Spleen (tissue), 13 donors: ENCODE measurements at places on chromosomes 1 and 21.
A peak's percentile ranks its signal among the peaks of the same experiment; 100 is the strongest.

- no peak for DNase-seq
Observed at GRCh38 chr21:34992736-34993398, 56.2 kb downstream of the RUNX1 start.

DNA sequence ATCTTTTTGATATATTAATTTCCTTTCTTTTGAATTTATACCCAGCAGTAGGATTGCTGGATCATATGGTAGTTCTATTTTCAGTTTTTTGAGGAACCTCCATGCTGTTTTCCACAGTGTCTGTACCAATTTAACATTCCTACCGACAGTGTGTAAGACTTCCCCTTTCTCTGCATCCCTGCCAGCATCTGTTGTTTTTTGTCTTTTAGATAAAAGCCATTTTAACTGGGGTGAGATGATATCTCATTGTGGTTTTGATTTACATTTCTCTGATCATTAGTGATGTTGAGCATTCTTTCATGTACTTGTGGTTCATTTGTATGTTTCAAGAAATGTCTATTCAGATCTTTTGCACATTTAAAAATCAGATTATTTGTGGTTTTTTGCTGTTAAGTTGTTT, 62.4 kb upstream of the STUM start:
- DNase-seq = no peak

- DNase-seq = no peak
Observed at GRCh38 chr21:38914528-38915293, 109.0 kb downstream of the ETS2 start.

DNA sequence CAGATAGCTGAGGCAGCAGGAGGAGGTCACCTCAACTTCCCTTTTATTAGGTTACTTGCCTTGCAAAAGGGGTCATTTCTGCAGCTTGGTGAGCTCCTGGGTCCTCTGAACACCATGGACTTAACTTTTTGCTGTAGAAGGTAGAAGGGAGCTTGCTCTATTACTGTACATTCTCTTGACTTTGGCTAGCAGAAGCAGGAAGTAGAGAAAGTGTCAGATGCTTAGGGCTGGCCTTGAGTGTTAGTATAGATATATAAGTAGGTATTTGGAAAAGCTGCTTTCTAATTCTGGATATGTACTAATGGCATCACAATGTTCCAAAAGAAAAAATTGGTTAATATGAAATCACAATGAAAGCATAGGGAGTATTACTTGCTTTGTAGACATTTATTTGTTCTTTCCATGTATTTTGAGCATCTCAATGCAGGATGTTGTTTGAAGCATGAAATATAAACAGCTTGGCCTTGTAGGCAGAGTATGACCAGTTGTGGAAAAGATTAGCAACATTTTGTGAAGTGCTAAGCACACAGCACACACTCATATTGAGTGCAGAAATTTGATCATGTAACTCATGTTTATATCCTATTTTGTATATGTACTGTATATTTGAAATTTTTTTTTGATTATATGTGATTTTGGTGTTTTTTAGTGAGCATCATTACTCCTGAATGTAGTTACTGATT, 108.8 kb downstream of the DYRK1A start:
- DNase-seq = no peak

- DNase-seq = no peak
Observed at GRCh38 chr1:156823210-156823790, 6.7 kb upstream of the SH2D2A start.

GRCh38 chr1:8913457-8913856, 32.2 kb upstream of the CA6 start:
- no peak for DNase-seq

DNA sequence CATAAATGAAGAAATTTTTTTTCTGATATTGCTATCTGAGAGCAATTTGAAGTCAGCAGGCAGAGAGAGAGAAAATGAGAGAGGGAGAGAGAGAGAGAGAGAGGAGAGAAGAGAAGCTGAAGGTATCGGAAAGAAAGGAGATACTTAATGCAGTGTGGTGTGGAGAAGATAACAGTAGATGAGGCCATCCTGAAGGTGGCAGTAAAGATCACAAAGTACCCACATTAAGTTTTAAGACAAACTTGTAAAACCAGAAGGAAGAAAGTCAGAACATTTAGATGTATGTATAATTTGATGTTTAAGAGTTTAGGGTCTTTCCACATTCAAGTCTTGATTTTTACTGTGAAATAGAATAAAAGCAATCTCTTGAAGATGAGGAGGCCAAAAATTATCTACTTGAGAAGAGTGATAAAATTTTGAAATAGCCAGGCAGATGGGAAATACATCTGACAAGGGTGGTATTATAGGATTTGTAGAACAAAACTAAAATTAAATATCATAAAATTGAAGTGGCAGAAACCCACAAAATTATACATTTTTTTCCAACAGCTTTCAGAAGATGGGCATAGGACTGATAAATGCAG, 1753.4 kb downstream of the MRPL39 start:
- DNase-seq = no peak

- DNase-seq = no peak
Observed at GRCh38 chr1:5005171-5005570, 350.8 kb downstream of the AJAP1 start.

GRCh38 chr1:196517193-196517592, 91.0 kb downstream of the KCNT2 start:
- no peak for DNase-seq

DNA sequence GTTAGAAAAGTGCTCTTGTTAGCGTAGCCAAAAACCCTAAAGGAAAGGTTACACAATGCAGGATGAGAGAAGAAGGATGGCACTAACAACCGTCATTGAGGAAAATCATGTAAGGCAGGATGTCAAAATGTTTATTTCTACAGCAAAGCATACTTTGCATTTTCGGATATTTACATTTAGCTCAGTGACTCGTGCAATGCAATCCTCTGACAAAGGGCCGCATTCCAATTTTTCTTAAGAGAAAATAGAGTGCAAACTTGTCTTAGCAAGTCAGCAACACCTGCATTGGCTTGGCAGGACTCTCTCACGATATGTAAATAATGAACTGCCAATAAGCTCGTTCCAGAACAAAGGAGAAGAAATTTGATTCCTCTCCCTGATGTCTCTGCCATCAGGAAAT, 33.3 kb downstream of the TIAM1 start:
- DNase-seq = no peak

DNA sequence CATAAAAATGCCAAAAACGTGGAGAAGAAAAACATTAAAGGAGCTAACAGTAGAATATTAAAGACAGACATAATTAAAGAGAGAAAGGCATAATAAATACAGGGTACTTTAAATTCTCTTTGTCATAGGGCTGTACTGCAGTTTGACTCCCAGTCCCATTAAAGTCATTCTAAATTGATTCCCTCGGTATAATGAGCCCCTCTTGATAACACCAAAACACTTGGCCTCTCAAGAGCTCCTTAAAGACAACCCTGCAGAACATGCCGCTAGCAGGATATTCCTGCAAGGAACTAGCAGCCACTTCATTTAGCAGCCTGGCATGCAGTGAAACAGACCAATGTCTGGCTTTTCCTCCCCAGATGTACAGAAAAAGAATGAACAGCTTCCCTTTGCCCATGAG, 273.8 kb upstream of the ESRRG start:
- DNase-seq = no peak

DNA sequence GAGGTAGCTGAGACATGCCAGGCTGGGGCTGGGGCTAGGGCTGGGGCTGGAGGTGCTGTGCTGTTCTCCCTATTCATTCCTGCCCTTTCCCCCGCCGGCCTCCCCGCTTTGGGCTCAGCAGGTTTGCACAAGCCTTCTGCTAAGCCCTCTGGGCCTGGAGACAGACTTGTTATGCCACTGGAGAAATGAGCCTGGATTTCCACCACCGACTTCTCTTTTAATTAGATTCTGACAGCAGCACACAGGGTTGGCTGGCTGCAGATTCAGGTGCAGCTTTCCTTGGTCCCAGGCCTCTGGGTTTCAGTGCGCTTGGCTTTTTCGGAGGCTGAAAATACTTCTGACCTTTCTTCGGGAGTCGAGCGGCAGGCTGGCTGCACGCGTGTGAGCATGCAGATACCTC, 71.5 kb upstream of the ACTL8 start:
- no peak for DNase-seq

GRCh38 chr1:178434360-178434759, 62.4 kb downstream of the CLEC20A start:
- no peak for DNase-seq

DNA sequence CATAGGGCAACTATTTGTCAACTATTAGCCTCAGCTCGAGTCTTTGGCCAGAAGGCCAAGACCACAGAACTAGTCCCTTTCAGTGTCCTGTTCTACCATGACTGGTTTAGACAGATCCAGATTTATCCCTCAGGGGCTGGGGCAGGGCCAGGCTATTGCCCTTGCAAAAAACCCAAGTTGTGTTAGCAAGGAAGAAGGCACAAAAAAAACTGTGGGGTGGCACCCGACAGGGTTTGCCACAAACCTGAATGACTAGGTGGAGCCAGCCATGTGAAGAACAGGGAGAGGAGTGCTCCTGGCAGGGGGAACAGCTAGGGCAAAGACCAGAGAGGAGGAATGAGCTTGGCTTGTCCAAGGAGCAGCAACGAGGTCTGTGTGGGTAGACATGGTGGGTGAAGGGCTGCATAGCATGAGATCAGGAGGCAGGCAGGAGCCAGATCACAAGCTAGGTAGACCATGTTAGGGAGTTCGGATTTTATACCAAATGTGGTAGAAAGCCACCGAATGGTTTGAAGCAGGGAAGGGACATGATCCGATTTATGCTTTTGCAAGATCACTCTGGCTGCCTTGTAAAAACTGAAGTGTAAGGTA, 4.3 kb downstream of the DCST1 start:
- DNase-seq = no peak

GRCh38 chr1:119978018-119978505, 81.7 kb upstream of the ADAM30 start:
- DNase-seq = no peak

DNA sequence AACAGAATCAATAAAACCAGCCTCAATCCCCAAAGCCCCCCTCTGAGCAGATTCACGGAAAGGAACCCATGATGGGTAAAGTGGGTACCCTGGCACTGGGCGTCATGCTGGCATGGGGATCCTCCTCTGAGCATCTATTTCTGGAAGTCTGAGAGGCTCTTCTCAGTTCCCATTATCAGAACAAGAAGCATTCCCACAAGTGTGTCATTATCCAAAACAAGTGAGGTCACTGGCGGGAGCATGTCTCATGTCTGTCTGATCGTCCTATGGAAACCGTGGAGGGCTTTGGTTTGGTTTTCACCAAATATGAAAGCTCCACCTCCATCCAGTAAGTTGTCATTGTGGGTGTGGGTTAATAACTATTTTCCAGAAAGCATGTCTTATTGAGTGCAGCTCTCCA, 70.7 kb downstream of the PGM1 start:
- DNase-seq = no peak

GRCh38 chr1:234955107-234955731, 173.4 kb downstream of the TOMM20 start:
- peak; percentile 87 for DNase-seq

DNA sequence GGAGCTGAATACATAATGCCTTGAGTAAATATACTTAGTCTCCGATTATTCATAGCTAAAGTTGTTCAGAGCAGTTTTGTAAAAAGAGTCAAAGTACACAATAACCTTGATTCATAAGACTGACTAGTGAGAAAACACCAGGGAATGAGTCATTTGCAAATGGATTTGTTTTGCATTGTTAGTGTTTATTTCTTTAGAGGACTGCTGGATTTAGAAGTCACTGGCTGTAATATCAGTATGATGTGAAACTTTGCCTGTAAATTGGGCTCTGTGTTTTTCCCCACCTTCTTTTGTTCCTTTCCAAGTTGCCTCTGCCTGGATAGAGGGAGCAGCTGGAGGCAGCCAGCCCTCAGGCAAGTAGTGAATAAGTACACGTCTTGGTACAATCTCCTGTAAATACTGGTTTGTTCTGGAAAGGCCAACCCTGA, 474.7 kb downstream of the NUF2 start:
- no peak for DNase-seq

- DNase-seq = no peak
Observed at GRCh38 chr1:192810253-192810880, 1.5 kb downstream of the RGS2 start.

DNA sequence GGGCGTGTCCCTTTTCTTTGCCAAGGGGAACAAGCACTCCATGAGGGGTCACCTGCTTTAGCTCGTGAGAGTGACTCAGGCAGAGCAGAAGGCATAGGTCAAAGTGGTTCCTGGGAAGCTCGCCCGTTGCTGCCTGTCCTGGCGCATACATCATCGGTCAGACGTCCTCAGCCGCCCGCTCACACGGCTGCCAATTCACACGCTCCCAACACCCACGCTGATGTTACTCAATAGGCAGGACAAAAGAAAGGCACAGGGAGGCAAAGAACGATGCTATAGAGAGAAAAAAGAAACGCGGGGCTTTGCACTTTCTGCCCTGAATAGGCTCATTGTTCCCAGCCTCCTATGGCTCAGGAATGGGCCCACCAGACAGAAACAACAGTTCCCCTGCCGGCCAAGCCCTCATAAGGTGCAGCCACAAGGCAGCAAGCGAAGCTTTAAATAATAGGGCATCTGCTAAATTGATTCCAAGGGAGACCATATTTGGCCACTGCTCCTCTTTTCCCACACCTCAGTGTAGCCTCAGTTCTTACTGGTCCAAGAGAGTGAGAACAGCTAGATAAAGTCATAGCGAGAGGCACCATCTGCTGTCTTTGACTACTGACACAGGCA, 38.7 kb downstream of the VTCN1 start:
- no peak for DNase-seq

DNA sequence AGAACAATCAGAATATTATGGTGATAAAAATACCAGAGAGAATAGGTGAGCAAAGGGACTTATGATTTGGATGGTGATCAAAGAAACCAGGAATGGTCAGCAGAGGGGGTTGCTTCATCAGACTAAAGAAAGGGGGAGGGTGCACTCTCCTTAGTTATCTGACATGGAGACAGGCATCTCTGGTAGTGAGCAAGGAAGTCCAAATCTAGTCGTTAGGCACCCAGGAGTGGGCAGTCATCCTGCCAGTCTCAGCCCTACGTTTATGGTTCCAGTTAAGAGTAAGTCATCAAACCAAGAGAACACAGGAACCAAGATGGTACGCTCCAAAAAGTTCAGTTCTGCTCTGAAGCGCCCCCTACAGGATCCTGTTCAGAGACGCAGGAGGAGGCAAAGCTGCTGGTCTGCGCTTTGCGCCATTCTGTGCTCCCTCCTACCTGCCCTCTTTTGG, 28.6 kb downstream of the EBNA1BP2 start:
- no peak for DNase-seq

- DNase-seq = no peak
Observed at GRCh38 chr1:165408518-165408917, 36.4 kb downstream of the RXRG start.
